ENCODE measurements at places on chromosomes 11 and 22.

GRCh38 chr11:119772641-119773415 is 43.8 kb upstream of the NECTIN1 start:
- DNase-seq: peak; percentile 35

- DNase-seq: no peak
Measured at GRCh38 chr22:45784357-45785277, 113.0 kb downstream of the ATXN10 start.

- DNase-seq: no peak
Measured at GRCh38 chr11:36097219-36097650, 153.4 kb downstream of the LDLRAD3 start.

DNA sequence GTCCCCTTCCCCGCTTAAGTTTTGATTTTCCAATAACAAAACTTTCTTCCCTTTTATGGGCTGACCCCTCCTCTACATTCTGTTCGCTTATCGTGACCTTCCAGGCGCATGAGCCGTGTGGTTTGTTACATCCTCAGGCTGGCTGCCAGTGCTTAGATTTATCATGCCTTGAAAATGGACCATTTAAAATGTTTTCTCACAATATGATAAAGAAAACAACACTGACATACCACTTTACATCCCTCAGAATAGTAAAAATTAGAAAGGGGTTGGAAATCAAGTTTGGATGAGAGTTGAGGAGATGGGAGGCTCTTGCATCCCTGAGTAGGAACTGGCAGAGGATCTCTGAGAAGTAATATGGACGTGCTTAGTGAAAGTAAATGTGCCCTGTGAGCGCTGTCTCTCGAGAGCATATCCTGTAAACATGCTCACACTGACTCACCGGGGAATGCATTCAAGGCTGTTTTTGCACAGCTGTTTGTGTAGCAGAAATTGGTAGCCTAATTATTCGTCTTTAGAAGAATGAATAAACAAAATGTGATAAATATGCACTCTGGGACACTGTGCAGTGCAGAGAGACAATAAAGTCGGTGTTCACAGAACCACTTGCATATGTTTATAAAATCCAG is 17.1 kb upstream of the TOLLIP start:
- no peak for DNase-seq

DNA sequence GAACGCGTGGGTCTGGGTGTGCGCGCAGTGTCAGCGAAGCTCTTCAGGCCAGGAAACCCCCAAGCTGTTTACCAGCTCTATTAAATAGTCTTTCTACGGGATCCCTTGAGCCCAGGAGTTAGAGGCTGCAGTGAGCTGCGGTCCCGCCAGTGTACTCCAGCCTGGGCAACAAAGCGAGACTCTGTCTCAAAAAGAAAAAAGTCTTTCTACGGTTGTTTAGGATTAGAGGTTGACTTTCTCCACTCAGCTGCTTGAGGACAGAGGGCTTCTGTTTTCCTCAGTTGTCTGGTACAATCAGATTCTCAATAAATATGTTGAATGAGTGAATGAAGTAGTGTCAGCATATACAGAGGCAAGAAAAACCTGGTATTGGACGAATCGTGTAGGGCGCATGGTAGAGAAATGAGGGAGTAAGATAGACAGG is 619 bp downstream of the SART1 start:
- no peak for DNase-seq

DNA sequence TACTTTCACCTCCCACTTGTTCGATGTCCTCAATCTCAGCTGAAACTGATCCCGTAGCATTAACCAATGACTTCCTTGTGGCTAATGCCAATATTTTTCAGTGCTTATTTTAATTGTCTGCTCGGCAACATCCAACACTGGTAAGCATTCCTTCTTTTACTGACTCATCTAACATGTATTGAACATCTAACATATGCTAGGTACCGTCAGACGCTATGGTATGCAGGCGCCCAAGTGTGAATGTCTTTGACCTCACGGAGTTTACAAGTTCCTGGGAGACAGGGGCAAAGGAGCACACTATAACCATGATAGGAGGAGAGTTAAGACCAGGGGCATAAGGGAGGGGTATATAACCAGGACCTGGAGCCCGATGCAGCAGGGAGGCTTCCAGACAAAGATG is 1.7 kb downstream of the BRMS1 start:
- DNase-seq: no peak

DNA sequence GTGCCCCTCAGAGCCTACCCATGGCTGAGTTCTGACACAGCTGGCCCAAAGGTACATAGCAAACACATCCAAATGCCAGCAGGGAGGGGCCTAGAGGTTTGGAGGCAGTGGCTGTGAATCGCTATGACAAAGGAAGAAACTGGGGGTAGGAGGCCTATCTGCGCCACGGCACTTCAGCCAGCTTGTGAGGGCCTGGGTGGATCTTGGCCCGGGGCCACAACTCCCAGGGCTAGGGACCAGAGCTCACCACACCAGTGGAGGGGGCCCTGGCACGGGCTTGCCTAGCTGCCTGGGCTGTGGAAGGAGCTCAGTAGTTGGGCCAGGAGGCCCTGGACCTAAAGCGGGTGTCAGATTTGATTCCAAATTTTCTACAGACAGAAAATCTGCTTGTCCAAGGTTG is 9.4 kb upstream of the NAP1L4 start:
- DNase-seq: peak; percentile 82

DNA sequence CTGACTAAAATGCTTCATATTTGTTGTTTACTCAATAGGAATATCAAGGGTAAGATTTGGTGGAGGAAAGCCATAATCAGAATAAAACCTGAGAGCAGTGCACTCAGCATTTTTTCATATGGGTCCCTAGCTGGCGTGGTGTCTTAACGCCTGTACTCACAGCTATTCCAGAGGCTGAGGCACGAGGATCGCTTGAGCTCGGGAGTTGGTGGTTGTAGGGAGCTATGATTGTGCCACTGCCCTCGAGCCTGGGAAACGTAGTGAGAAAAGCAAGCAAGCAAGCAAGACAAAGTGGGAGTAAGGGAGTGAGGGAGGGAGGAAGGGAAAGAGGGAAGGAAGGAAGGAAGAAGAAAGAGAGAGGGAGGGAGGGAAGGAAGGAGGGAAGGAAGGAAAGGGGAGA is 242.5 kb downstream of the OR4C45 start:
- DNase-seq: no peak

All from NCI-H2081 (cell line).